ENCODE measurements at places on chromosomes 2 and 18. TPM values are rescaled to one million over a fixed set of nuclear protein-coding genes. Genes with fewer than 3 reads are reported as not detected.

GRCh38 chr2:127778447-127778846 lies 32.5 kb downstream of the WDR33 start:
- H3K36me3 ChIP-seq = no peaks in the 10 kb centered on the region
- no peak overlapping the region for H3K4me3 ChIP-seq
- 0 out of 2 replicates have a peak, but pooled peaks cover under 1% of the 10 kb centered on the region for H3K4me1 ChIP-seq
- no peaks in the 10 kb centered on the region for H3K27me3 ChIP-seq
- no peak overlapping the region for H3K27ac ChIP-seq

DNA sequence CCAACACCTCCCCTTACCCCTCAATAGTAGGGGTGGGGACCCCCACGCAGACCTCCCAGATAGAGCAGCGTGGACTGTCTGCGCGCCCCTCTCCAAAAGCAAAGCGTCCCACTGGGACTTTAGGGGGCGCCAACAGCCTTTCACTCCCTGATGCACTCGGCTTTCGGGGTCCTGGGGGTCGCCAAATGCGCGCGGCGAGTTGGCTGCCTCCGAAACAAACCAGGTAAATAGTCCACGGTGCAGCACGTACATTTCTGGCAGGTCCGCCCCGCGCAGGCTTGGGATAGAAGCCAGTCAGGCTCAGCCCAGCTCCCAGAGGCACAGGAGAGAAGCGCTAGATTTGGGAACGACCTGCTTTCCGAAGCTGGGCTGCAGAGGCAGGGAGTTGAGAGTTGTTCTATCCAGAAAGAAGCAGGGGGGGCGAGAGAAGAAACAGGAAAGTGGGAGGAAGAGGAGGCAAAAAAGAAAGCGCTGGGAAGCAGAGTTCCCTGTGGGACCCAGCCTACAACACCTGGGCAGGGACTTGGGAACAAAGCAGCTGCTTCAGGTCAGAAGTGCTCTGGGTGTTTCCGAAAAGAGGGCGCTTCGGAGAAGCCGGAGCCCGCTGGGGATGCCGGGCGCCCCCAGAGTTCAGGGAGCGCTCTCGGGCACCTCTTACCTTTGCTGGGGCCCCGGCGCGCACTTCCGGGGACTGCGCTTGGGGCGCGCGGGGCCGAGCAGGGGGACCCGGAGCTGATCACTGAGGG lies 544 bp downstream of the EVA1A start:
- H3K27me3 ChIP-seq = peaks cover 35% of the 10 kb centered on the region
- peak overlapping the region; percentile 44 for H3K4me3 ChIP-seq
- H3K27ac ChIP-seq = no peak overlapping the region
- no peaks in the 10 kb centered on the region for H3K4me1 ChIP-seq
- H3K36me3 ChIP-seq = no peaks in the 10 kb centered on the region
- DNase-seq = no peak

DNA sequence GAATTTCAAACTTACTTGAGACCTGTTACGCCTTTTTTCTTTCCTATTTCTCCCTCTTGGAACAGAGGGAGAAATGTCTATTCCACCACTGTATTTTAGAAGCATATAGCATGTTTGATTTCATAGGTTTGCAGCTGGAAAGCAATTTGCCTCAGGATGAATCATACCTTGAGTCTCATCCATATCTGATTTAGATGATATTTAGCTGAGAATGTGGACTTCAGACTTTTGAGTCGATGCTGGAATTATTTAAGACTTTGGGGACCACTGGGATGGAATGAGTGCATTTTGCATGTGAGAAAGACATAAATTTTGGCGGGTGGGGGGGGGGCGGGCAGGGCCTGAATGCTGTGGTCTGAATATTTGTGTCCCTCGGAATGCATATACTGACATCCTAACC lies 282.7 kb upstream of the STON1 start:
- peaks cover 5% of the 10 kb centered on the region for H3K4me1 ChIP-seq
- H3K36me3 ChIP-seq = no peaks in the 10 kb centered on the region
- no peak overlapping the region for H3K27ac ChIP-seq

DNA sequence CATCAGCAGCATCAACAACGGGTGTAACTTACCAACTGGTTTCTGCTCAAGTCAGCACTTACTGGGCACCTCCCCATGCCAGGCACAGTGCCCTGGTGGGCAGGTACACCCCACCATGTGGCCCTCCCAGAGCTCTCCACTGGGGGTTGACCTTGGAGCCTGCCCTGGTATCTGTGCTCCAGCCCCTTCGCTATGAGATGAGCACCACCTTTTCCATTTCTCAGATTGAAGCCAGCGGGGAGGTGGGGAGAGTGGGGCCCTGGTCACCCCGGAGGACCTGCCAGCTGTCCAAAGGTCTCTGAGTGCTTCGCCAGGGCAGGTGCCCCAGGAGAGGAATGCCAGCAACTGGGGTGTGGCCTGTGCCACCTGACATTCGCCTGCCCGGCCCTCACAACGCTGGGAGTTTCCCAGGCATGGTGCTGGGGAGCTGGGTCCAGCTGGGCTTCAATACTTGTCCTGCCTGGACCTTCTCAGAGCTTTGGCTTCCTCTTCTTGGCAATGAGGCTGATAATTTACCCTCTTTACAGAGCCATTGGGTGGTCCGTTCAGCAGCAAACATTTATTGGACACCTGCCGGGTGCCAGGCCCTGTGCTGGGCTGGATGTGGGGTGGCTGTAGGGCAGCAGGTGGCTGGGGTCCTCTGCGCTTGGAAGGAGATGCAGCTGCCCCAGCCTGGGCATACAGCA lies 5.9 kb upstream of the ZAP70 start:
- DNase-seq = no peak
- no peaks in the 10 kb centered on the region for H3K27me3 ChIP-seq
- no peaks in the 10 kb centered on the region for H3K36me3 ChIP-seq
- no peak overlapping the region for H3K27ac ChIP-seq
- H3K4me3 ChIP-seq = no peak overlapping the region
- H3K4me1 ChIP-seq = no peaks in the 10 kb centered on the region

DNA sequence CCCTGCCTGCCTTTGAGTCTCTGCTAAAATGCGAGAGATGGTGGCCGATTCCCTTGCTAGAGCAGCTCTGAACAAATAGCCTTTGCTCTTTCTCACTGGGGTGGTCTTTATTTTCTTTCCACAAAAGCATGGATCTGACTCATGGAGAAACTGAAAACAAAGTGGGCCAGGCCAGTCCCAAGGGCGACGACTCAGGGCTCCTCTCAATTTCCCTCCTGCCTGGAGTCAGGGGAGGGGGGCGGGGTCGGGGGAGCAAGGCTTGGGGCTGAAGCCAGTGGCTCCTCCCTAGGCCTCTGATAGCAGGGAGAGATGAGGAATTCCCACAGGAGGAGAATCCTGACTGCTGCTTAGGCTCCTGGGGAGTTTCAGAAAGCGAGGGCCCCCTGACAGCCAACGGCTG lies 17.1 kb upstream of the IL1R2 start:
- no peak overlapping the region for H3K4me3 ChIP-seq
- H3K27ac ChIP-seq = no peak overlapping the region
- no peak for DNase-seq
- H3K4me1 ChIP-seq = no peaks in the 10 kb centered on the region

DNA sequence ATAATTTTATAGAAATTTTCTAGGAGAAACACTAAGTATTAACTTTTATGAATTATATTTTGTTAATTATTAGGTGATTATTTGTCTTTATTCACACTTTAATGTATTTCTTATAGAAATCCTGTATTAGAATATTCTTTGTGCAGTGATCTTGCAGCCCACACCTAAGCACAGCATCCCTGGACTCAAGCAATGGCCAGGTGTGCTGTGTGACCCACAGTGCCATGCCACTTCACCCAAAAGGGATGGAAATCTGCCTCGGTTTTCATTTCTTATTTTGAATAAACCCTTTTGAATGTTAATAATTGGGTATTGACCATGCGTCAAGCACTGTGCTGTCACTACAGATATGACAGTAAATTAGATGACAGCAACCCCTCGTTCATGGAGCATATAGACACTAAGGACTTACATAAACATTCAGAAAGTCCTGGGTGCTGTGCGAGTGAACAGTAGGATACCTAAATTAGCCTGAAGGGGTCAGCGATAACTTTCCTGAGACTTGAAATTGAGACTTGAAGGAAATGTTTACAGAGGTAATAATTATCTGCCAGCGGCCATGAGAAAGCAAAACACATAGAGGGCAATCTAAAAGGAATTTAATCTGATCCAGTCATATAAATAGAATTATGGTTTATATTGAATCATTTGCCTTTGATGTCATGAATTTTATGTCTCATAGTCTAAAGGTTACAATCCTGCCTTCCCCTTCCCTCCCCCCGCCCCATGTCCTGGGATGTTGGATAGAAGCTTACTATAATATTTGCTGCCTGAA lies 52.7 kb upstream of the CALCRL start:
- peak; percentile 65 for DNase-seq
- peaks cover 25% of the 10 kb centered on the region for H3K36me3 ChIP-seq
- H3K27me3 ChIP-seq = no peaks in the 10 kb centered on the region
- H3K4me1 ChIP-seq = peaks cover 63% of the 10 kb centered on the region
- H3K4me3 ChIP-seq = no peak overlapping the region

DNA sequence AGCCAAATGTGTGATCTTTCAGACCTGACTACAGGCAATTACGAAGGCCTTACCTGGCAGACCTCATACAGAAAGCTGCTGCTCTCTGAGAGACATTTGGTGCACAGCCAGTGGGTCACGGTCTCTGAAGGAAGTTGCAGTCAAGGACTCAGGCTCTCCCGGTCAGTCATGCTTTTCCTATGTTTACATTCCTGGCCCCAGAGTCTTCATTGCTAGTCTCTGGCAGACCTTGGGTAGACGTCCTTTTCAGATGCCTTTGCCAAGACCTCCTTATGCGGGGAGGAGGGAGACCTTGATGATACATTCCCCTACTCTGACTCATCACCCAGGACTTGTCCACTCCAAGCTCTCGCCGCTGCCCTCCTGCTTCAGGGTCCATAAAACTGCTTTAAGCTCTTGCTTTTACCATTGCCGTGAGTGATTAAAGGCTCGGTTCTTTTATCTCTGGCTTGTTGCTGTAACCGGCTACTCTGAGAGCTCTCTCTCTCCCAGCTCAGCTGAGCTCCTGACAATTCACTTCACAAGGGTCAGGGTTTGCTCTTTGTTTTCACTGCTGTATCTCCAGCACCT lies 62.0 kb upstream of the SLC35F5 start:
- DNase-seq = peak; percentile 47
- H3K36me3 ChIP-seq = no peaks in the 10 kb centered on the region
- peaks cover 17% of the 10 kb centered on the region for H3K4me1 ChIP-seq
- no peaks in the 10 kb centered on the region for H3K27me3 ChIP-seq
- peak overlapping the region; percentile 77 for H3K27ac ChIP-seq

GRCh38 chr2:172710584-172711047 lies 25.0 kb upstream of the RAPGEF4 start:
- peaks cover 5% of the 10 kb centered on the region for H3K4me1 ChIP-seq
- no peaks in the 10 kb centered on the region for H3K27me3 ChIP-seq
- no peak overlapping the region for H3K27ac ChIP-seq
- no peak for DNase-seq

- H3K4me3 ChIP-seq = no peak overlapping the region
- H3K4me1 ChIP-seq = no peaks in the 10 kb centered on the region
- no peak for DNase-seq
Measured at GRCh38 chr2:168594778-168595177, 138.7 kb downstream of the CERS6 start.

Gene ALPP
- 7.3 TPM for total RNA-seq

Gene PLCL1
- not detected for total RNA-seq

Gene KLHL30
- total RNA-seq = 0.26 TPM

All from Panc1 (cell line).